ENCODE measurements at places on chromosomes 2 and 18.
A peak's percentile ranks its signal among the peaks of the same experiment; 100 is the strongest.

DNA sequence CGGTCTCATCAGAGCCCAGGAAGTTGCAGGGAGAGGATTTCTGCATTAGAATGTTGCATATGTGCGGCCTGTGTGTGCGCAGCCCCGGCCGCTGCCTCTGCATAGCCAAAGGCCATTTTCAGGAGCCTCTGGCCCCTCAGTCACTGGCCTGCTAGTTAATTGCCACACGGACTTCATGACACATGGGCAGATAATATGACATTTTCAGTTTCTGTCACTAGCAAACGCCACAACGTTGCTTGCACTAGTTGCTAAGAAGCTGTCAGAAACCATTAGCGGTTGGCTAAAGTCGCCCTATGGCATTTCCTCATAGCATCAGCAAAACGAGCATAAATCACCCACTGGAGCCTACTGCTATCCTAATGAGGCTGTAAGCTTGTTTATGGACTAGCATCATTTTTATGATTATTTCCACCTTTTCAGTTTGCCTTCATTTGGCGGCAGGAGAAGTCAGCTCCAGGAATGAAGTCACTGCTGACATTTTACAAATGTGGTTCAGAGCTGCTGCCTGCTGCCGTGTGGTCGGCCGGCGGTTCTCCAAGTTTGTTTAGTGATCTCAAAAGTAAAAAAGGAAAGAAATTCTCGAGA lies 73.7 kb downstream of the MEIS1 start:
- peak; percentile 85 for DNase-seq

- no peak for DNase-seq
Observed at GRCh38 chr2:190841707-190842505, 38.7 kb upstream of the GLS start.

- peak; percentile 77 for DNase-seq
Observed at GRCh38 chr2:96493072-96493471, 12.1 kb downstream of the NEURL3 start.

DNA sequence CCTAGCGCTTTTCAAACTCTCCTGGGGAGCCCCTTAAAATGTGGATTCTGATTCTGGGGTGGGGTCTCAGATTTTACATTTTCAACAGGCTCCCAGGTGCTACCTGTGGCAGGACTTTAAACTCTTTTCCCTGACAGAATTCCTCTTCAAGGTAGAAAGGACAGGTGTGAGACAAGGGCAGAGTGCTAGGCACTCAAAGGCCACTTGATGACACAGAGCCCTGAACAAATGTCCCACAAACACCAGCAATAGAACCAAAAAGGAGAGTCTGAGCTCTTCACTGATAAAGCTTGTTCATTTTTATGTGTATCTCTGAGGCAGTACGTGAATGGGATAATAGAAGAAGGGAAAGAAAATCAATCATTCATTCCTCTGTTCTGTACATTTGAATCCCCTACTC lies 77.7 kb upstream of the PELI1 start:
- no peak for DNase-seq

DNA sequence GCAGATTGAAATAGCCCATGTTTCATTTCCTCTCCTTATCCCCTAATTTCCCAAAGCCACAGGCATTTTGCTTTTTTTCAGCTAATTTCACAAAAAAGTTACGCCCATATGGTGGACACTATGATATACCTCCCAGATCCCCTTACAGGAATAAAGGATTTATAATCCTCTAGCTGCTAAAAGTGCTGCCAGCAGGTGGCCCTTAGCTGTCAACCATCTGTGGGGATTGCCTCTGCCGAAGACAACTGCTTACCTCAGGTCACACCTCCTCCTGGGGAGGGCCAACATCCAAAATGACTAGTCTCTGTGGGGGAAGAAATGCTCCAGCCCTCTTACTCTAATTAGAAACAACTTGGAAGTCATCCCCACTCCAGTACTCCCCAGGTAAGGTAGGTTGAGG lies 61.0 kb upstream of the EPB41L3 start:
- DNase-seq = no peak

GRCh38 chr18:23179416-23179815 lies 44.1 kb downstream of the CABLES1 start:
- no peak for DNase-seq

- no peak for DNase-seq
Observed at GRCh38 chr2:159290289-159290907, 3.9 kb upstream of the WDSUB1 start.

- DNase-seq = no peak
Observed at GRCh38 chr2:152548996-152549395, 168.3 kb downstream of the PRPF40A start.

GRCh38 chr2:44916291-44916690 lies 25.2 kb upstream of the SIX3 start:
- DNase-seq = no peak

GRCh38 chr2:191155608-191156071 lies 4.8 kb upstream of the STAT4 start:
- no peak for DNase-seq

GRCh38 chr2:4992226-4992625 lies 700.0 kb upstream of the SOX11 start:
- no peak for DNase-seq

All from islet precursor cell (in vitro differentiated cells).